Stimulated activated CD8-positive, alpha-beta memory T cell treated with anti-CD3 and anti-CD28 coated beads, Interleukin-4, amount 100 ng/mL, for 1 hour (primary cell): ENCODE measurements at places on chromosomes 2 and 18.

GRCh38 chr2:226435146-226435545 is 364.5 kb downstream of the IRS1 start:
- DNase-seq: no peak

- DNase-seq: no peak
Measured at GRCh38 chr2:67997528-67997900, 65.3 kb downstream of the C1D start.

GRCh38 chr18:41972067-41972925 is 17.3 kb downstream of the PIK3C3 start:
- DNase-seq: no peak

DNA sequence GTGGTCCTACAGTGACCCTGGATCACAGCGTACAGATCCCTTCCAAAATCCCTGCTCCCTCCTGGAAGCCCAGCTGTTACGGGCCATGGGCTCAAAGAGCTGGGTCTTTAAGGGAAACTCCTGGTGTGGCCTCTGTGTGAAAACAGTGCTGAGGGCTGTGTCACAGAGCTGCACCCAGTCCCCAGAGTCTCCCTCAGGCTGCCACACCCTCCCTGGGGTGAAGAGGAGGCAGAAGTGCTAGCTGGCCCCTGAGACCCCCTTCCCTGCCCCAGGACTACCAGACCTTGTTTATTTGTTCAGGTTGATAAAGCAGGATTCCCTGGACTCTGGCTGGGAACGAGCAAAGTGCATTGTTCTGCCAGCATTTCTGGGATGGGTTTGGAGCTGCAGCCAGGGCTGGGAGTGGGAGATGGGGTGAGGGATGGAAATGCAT is 7.7 kb downstream of the ATOH8 start:
- DNase-seq: no peak

DNA sequence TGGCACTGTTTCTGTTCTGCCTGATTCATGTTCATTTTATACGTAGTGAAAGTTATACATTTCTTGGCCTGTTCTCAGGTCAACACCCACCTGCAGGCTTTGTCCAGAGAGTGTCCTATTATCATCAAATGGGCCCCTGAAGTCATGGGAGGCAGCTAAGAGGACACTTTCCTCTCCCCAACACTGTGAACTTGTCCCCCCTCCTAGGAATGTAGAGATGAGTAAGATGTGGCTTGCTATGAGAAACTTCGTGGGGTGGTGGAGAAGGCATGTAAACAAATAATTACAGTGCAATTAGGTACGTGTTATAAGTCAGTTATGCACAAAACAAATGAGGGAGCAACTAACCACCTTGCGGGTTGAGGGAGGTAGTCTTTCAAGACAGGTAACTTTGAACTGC is 57.9 kb downstream of the COL4A3 start:
- no peak for DNase-seq

DNA sequence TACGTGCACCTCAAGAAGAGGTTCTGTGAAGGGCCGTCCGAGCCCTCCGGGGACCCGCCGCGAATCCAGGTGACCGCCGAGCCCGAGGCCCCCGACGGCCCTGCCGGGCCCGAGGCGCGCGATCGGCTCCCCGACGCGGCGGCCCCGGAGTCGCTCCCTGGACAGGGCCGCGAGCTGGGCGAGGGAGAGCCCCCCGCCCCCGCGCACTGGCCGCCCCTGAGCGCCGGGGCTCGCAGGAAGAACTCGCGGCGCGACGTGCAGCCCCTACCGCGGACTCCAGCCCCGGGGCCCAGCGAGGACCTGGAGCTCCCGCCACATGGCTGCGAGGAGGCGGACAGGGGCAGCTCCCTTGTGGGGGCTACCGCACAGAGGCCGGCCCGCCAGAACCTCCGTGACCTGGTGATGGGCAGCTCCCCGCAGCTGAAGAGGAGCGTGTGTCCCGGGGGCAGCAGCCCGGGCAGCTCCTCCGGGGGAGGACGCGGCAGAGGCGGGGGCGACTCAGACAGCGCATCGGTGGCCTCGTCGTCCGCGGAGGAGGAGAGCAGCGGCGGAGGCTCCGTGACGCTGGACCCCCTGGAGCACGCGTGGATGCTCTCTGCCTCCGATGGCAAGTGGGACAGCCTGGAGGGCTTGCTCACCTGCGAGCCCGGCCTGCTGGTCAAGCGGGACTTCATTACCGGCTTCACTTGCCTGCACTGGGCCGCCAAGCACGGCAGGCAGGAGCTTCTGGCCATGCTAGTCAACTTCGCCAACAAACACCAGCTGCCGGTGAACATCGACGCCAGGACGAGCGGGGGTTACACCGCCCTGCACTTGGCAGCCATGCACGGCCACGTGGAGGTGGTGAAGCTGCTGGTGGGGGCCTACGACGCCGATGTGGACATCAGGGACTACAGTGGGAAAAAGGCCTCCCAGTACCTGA is 812 bp downstream of the SOWAHC start:
- no peak for DNase-seq

- DNase-seq: no peak
Measured at GRCh38 chr18:61948846-61949438, 56.1 kb upstream of the RNF152 start.

GRCh38 chr2:239464166-239465016 is 63.6 kb upstream of the HDAC4 start:
- no peak for DNase-seq

GRCh38 chr2:20588918-20589871 is 61.7 kb downstream of the HS1BP3 start:
- DNase-seq: no peak

DNA sequence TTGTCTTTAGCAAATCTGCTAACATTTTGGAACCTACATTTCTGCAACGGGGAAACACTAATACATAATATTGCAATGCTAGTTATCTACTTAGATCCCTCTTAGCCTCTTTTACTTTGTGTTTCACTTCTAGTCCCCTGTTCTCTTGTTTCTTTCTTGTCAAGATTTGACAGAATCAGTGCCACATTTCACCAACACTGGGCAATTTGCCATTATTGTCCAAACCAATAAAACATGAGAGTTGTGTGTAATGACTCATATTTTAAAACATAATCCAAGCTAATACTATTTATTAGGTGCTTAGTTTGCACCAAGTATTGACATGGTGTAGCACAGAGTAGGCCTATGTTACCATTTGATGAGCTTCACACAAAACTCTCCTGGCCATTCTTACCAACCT is 33.7 kb upstream of the ACVR1C start:
- DNase-seq: no peak

- DNase-seq: no peak
Measured at GRCh38 chr18:57771193-57771592, 31.9 kb downstream of the ATP8B1 start.

- no peak for DNase-seq
Measured at GRCh38 chr2:23312996-23313606, 71.9 kb upstream of the KLHL29 start.

- DNase-seq: no peak
Measured at GRCh38 chr2:240916571-240917008, 10.5 kb downstream of the CROCC2 start.

- DNase-seq: no peak
Measured at GRCh38 chr18:77071711-77072292, 60.8 kb downstream of the MBP start.

- DNase-seq: no peak
Measured at GRCh38 chr18:10153924-10154752, 240.3 kb downstream of the VAPA start.

DNA sequence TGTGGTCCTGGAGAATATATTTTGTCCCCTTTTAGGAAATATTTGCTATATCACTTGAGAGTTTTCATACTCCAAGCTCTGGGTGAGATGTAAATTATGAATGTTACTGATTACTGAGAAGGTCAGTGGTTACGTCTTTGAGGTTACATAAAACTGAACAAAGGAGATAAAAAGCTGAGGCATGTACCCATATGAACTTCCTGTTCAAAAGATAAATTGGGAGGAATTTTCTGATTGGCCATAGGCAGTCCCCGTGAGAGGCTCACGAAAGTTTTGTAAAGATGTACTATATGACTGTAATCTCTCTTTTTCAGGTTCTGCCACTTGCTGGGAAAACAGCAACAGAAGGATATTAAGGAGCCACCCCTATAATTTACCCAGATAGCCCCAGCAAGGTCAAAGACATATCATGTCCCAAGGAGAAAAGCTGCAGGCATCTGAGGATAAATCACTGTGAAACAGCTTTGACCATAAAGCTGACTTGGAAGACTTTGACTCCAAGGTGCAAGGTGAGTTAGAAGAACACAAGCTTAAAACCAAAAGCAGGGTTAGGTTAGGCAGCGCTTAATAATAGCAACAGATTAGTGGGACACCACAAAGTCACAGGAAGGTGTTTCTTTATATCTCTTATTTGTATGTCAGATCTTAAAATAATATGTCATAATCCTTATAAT is 90.4 kb downstream of the OSBPL6 start:
- no peak for DNase-seq

- no peak for DNase-seq
Measured at GRCh38 chr2:236964291-236964690, 121.4 kb upstream of the COPS8 start.

DNA sequence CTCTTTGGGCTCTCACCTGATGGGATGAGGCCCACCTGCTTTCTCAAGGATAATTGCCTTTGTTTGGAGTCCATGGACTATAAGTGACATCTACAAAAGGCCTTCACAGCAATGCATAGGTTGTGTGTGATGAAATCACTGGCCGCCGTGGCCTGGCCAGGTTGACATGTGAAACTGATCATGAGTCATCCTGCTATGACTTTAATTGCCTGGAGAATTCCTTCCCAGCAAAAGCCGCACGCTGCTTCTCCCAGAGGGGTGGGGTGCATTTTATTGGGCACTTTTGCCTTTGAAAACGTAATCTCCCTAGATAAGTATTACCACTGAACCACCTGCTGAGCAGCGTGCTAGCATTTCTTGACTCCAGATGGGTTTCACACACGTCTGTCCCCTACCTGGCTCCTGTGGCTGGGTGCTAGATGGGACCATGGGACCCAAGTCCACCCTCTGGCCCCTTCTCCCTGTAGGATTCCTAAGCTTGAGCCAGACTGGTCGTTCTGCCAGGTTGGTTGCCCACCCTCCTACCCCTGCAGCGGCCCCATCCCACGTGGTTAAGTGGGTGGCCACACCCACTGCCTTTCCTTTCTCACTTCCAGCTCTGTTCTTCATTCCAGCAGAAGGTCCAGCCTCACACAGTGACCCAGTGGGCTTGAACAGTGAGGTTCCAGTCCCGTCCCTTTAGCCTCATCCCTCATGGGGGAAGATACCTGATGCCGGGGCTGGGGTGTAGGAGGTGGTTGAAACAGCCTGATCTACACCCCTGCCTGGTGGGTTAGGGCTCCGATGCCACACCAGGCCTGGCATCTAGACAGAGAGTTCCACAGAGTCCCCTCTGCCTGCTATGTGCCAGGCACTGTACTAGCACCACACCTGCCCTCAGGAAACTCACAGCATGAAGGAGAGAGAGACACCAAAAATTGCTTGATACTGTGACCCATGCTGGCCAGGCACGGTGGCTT is 89.6 kb downstream of the GBX2 start:
- no peak for DNase-seq

- DNase-seq: no peak
Measured at GRCh38 chr2:230715201-230715600, 2.6 kb downstream of the CAB39 start.

DNA sequence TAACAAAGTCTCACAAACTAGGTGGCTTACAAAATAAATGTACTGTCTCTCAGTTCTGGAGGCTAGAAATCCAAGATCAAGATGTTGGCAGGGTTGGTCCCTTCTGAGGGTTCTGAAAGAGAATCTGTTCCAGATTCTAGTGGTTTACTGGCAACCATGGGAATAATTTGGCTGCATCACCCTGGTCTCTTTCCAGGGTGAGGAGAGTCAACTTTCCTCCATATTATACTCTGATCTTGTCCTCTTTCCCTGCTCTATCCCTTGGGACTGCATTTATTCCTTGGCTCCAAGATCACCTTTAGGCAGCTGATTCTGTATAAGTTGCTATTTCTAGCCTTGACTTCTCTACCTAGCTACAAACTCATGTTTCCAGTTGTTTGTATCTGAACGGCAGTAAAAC is 35.2 kb downstream of the SLC40A1 start:
- no peak for DNase-seq
